ENCODE measurements at places on chromosomes 1 and 21.

DNA sequence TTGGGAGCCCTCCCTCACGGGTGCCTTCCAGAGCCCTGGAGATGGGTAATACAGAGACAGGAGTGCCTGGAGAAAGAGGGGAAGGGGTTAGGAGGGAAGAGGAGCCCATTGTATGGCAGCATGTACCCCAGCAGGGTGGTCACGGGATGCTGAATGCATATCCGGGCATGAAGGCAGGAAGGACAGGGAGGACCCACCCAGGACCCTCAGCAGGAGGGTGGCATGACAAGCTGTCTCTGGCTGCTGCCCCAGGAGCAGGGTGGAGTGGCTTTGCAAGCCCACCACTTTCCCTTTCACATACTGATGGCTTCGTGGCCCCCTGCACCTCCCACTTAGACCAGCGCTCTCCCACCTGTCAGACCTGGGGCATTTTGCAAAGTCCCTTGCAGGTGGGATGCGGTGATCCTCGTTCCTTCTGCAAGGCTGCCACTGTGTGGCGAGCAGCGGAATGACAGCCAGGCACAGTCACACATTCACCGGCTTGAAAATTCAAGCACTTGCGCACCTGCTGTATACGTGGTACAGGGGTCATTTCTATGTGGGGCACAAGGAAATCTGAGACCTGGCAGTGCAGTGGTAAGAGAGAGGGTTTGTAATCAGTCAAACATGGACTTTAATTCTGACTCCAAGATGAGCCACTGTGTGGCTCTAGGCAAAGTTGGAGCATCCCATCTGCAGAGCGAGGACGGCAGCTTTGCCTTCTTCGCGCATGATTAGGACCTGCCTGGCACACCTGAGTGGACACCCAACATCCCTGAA is 53.2 kb upstream of the TMEM51 start:
- peak; percentile 69 for DNase-seq

- no peak for DNase-seq
Observed at GRCh38 chr1:226342656-226343055, 33.7 kb upstream of the LIN9 start.

DNA sequence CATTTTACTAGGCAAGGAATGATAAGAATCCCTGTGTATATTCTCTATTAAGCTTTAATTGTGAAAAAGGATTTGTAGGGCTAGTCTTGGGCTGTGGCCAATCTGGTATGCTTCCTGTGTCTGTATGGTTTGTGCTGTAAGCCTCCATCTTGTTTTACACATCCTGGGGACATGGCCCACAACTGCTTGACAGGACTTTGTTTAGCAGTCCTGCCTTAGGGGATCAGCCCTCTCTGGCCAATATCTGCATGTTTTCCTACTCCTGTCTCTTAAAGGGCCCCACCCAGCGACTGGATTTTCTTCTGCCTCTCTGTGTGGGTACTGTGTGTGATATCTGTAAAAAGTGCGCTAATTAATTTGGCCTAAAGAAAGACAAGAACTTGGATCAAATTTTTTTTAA is 813.2 kb downstream of the PLA2G4A start:
- no peak for DNase-seq

GRCh38 chr1:78104322-78104721 is 58.6 kb downstream of the GIPC2 start:
- no peak for DNase-seq

DNA sequence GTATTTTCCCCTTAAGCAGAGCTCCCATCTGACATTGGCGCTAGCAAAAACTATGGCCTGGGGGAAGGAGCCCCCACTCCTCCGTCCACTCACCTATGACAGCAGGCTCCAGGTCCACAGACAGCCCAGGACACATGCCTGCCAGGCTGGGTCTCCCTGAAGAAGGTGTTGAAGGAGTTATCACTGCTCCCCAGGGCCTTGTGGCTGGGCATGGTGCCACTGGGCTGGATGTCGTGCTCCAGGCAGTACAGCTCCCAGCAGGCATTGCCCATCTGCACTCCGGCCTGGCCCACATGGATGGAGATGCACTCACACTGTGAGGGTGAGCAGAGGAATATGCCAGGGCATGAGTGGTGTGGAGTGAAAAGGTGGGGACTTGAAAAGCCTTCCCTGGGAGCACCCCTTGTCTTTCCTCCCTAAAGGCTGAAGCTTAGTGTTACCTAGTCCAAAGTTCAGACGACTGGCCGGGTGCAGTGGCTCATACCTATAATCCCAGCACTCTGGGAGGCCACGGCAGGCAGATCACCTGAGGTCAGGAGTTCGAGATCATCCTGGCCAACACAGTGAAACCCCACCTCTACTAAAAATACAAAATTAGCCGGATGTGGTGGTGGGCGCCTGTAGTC is 30.0 kb downstream of the RABIF start:
- DNase-seq: no peak

- peak; percentile 62 for DNase-seq
Observed at GRCh38 chr1:199173356-199173755, 534.5 kb downstream of the PTPRC start.

- no peak for DNase-seq
Observed at GRCh38 chr1:36157973-36158826, 2.2 kb downstream of the MAP7D1 start.

DNA sequence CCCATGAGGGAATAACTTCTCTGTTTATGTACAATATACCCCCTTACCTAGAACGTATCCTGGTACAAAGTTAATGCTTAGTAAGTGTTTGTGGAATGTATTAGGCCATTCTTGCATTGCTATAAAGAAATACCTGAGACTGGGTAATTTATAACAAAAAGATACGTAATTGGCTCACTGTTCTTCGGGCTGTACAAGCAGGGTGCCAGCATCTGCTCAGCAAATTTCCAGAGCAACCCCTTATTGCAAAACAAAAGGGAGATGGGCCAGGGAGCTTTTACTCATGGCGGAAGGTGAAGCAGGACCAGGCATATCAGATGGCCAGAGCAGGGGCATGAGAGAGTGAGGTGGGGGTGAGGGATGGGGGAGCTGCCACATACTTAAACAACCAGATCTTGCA is 123.4 kb upstream of the C8B start:
- DNase-seq: no peak

DNA sequence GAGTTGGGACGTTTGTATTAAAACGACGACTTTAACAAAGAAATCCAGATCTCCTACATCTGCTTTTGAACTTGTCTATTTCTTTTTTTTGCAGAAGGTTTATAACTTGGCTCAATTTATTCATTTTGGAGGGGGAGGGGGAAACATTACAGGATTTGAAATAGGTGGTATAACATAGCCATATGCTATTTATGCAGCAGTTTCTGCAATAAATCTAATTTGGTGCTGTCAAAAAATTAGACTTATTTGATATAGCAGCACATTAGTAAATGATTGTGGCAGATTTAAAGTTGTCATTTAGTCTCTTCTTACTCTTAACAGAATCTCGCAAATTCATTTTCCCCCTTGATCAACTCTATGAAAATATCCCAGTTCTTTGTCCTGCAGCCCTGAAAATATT is 138.2 kb downstream of the SDCCAG8 start:
- no peak for DNase-seq

DNA sequence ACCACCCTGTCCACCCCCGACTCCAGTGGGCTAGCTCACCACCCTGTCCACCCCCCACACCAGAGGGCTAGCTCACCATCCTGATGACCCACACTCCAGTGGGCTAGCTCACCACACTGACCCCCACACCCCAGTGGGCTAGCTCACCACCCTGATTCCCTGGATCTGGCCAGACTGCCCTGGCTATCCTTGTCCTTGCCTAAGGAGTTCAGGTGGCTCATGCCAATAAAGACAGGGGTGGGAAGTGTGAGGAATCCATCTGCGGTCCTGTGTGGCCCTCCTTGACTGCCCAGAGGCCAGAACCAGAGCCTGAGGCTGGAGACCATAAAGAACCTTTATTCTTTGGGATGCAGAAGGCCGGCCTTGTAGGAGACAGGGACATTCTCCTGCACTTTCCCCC is 3.6 kb downstream of the PADI1 start:
- no peak for DNase-seq

DNA sequence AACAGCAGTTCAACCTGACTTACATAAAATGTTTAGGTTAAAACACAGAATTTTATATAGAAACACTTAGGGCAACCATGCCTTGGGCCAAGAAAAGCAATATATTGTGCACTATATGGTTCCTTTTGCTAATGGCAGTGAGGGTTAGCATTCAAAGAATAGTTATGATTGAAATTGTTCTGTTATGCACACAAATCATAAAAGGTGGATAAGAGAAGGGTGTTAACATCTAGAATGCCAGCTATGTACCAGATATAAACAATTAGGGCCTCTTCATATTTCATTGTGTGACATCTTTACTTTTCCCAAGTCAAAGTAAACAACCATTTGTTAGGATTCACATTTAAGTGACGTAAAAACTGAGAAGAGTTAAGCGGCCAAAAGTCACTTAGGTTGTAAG is 308.0 kb upstream of the B3GALT2 start:
- DNase-seq: no peak

- no peak for DNase-seq
Observed at GRCh38 chr1:93093332-93094006, 14.4 kb downstream of the MTF2 start.

- peak; percentile 25 for DNase-seq
Observed at GRCh38 chr1:33460144-33460543, 12.3 kb upstream of the ZSCAN20 start.

DNA sequence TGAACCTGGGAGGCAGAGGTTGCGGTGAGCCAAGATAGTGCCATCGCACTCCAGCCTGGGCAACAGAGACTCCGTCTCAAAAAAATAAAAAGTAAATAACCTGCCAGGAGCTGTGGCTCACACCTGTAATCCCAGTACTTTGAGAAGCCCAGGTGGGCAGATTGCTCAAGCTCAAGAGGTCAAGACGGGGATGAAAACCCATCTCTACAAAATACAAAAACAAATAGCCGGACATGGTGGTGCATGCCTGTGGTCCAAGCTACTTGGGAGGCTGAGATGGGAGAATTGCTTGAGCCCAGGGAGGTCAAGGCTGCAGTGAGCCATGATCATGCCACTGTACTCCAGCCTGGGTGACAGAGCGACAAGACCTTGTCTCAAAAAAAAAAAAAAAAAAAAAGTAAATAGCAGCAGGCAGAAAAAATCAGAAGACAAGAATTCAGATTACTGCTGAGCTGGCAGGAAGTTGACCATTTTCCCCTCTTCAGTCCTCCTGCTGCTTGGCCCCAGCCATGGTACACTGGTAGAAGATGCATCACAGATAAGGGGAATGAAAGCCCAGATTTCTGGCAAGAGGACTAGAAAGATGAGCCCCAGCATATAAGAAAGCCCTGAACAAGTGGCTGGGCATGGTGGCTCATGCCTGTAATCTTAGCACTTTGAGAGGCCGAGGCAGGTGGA is 97.6 kb downstream of the TOMM20 start:
- DNase-seq: no peak

GRCh38 chr1:94892604-94893254 is 34.2 kb downstream of the CNN3 start:
- no peak for DNase-seq

GRCh38 chr1:174358344-174358743 is 89.4 kb upstream of the GPR52 start:
- DNase-seq: no peak

GRCh38 chr1:37073854-37074379 is 39.6 kb upstream of the GRIK3 start:
- DNase-seq: no peak

DNA sequence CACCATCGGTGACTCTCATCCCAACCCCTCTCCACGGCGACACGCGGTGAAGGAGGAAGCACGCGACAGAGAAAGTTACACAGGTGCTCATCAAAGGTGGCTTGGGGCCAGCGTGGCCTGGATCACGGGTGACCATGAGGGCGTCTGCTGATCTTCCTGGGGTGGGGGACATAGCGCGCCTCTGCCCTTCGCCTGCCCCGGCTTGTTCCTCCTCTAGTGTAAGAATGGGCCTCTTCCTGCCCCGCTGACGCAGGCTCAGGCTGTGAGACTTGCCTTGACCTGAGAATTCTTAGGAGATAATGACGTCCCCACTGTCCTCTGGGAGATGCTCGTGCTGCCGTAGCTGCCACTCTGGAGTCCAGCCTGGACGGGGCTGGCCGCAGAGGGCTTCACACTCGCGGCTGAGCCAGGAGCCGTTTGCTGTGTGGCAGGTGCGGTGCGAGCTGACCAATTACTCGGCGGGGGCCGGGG is 39.0 kb upstream of the TMEM52 start:
- no peak for DNase-seq

DNA sequence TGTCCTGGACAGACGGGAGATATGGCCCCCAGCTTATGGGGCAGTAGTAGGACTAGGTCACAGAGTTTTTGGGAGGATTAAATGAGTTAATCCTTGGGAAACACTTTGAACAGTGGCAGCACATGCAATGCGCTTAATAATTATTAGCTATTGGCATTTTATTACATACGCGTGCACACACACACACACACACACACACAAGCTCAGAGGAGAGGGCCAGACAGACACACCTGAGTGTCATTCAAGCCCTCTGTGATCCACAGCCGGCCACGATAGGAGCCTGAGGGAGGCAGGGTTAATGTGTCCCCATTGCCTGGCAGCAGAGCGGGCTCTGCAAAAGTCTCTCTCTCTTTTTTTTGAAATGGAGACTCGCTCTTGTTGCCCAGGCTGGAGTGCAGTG is 37.9 kb downstream of the EPHA2 start:
- DNase-seq: no peak

- DNase-seq: no peak
Observed at GRCh38 chr1:164748253-164748899, 189.4 kb downstream of the PBX1 start.

GRCh38 chr1:196302981-196303380 is 305.3 kb downstream of the KCNT2 start:
- no peak for DNase-seq

DNA sequence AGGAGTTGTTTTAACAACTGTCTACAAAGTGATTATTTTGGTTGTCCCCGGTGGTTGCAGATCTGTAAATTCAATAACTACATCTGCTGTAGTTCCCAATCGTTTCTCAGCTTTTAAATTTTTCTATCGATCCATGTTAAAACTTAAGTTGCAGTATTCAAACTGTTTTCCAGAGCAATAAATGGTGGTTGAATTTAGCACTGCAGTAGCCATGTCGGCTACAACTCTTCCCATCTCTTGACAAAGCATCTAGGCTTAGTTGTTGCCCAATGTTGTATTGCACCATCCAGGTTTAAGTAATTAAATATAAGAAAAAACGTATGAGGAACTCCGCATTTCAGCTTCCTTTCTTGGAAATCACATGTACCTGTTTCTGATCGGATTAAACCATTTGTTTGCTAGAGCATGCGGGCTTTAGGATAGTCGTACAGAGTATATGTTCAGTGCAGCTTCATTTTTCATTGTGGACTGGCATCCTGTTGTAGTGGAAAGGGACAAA is 996 bp downstream of the CNIH4 start:
- peak; percentile 68 for DNase-seq

DNA sequence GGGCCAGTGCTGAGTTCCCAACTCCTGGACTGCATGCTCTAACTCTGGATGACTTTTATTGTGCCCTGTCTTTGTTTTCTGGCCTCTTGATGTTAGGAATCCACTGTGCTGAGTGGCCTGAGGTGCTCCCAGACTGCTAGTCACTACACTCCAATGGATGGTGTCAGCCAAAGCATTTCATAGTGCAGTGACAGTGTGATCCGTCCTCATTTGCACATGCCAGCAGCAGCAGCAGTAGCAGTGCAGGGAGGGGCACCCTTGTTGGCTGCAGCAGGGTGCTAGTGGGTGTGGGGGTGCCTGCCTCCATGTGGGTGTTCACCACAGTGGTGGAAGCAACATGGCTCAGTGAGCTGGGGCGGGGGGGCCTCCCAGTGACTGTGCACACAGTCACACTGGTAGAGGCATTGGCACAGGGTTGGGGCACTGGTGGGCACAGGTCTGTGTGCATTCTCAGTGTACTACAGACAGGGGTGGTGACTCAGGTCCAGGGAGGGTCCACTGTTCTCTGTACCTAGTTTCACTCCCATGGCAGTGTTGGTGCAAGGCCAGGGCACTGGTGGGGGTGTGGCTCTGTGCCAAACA is 214.0 kb downstream of the ZC3H11B start:
- DNase-seq: no peak

- DNase-seq: peak; percentile 84
Observed at GRCh38 chr1:154463512-154463990, 38.5 kb upstream of the TDRD10 start.

Measured in suppressor macrophage treated with lipopolysaccharide for 1 hour (primary cell).